ENCODE measurements at places on chromosomes 2 and 18. TPM values are rescaled to one million over a fixed set of nuclear protein-coding genes. Genes with fewer than 3 reads are reported as not detected.

DNA sequence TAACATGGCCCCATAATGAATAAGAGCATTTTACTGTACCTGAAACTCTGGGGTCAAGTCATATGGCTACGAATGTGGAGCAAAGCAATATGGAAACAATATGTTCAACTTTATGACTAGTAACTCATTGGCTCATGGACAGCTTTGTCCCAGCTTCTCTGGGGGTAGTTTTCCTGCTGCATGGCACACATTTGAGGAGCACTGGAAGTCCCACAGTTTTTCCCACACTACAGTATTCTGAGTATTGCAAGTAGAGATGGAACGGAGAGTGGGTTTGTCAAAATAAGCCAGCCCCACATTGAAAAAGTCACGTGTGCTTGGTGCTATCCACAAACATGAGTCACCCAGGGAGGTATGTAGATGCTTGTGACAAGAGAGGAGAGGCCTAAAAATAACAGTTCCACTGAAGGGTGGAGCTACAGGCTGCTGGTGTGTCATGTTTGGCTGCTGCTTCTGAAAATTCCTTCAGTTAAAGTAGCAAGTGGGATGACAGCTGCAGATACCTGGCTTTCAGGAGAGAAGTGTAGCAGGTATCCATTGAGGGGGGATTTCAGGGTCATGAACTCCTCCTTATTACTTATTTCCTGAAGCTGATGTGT is 48.2 kb upstream of the CTAGE1 start:
- no peaks in the 10 kb centered on the region for H3K36me3 ChIP-seq
- H3K4me1 ChIP-seq = peaks cover 57% of the 10 kb centered on the region
- peak overlapping the region; percentile 37 for H3K27ac ChIP-seq
- DNase-seq = no peak

DNA sequence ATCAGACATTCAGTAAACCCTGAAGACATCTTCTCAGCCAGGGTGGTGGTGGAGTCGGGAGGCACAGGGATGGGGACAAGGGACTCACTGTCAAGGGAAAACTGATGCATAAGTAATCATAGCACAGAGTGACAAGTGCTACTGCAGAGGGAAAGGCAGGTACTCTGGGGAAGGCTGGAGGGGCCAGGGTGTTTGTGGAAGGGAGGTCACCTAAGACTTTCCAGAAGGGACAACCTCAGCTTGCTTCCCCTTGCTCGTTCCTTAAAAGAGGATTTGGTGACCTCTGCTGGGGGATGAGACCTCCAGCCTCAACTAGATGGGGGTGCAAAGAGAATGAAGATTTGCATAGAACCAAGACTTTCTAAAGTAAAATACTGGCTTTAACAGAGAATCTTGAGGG is 99.5 kb downstream of the SLC4A3 start:
- no peak overlapping the region for H3K4me3 ChIP-seq
- H3K27me3 ChIP-seq = peaks cover 64% of the 10 kb centered on the region
- H3K4me1 ChIP-seq = peaks cover 23% of the 10 kb centered on the region
- H3K27ac ChIP-seq = no peak overlapping the region

- H3K36me3 ChIP-seq = peaks cover 12% of the 10 kb centered on the region
- no peak overlapping the region for H3K4me3 ChIP-seq
- H3K27ac ChIP-seq = no peak overlapping the region
- DNase-seq = no peak
- H3K27me3 ChIP-seq = no peaks in the 10 kb centered on the region
Measured at GRCh38 chr2:152393377-152393776, 58.4 kb downstream of the FMNL2 start.

DNA sequence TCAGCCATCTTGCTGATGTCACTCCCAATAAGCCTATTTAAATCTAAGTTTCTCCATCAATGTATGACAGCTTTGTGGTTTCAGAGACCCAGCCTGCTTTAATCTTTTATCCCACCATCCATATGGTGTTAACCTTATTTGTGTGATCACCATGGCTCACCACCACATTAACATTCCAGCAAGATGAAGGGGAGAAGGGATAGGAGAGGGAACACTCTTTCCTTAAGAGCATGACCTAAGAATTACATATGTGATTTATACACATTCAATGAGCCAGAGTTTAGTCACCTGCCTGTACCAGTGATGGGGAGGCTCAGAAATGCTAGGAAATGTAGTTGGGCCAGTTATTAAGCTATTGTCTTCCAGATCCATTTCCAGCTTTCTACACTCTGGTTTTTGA is 44.5 kb upstream of the CHN1 start:
- peaks cover 3% of the 10 kb centered on the region for H3K27me3 ChIP-seq
- H3K4me1 ChIP-seq = peaks cover 1% of the 10 kb centered on the region
- peaks cover 1% of the 10 kb centered on the region for H3K36me3 ChIP-seq
- H3K27ac ChIP-seq = no peak overlapping the region
- DNase-seq = no peak

- H3K36me3 ChIP-seq = no peaks in the 10 kb centered on the region
- H3K27ac ChIP-seq = no peak overlapping the region
- DNase-seq = no peak
- H3K4me1 ChIP-seq = peaks cover 20% of the 10 kb centered on the region
- H3K4me3 ChIP-seq = no peak overlapping the region
Measured at GRCh38 chr2:191845248-191845715, 1.6 kb downstream of the CAVIN2 start.

DNA sequence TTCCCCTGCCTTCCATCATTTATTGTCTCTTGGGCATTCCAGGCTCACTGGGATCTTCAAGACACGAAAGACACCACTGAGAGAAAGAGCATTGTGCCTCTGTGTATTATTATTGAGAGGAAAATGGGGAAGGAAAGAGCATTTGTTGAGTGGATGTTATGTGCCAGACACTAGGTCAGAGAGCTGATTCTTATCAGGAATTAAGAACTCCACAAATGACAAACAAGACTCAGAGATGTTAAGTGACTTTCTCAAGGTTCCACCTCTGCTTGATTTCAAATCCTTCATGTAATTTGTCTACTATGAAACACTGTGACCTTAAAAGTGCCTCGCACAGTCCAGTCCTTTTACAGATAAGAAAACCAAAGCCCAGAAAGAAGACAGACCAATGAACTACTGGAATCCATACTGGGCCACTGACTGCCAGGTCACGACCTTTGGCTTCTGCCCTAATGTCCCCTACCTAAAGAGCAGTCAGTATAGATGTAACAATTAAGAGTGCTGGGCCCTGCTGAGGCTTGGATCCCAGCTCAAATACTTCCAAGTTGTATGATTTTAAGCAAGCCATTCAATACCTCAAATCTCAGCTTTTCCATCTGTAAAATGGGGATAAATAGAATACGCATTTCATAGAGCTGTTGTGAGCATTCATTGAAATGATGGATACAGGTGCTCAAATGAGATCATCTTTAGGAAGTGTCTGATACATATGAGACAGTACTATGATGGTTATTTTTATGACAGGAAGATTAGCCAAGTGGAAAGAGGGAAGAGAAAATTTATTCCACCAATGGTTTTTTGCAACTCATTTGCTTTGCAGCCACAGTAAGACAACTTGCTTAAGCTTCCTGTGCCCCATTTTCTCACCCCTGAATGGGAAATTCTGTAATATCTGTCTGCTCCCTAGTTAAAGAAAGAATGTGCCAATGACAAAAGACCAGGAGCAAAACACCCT is 10.9 kb downstream of the KLF7 start:
- no peaks in the 10 kb centered on the region for H3K27me3 ChIP-seq
- no peak overlapping the region for H3K4me3 ChIP-seq
- peaks cover 8% of the 10 kb centered on the region for H3K4me1 ChIP-seq

AGXT gene
- 1.0 TPM for total RNA-seq

DES gene
- total RNA-seq = not detected
